ENCODE measurements at places on chromosomes 1 and 21. TPM values are rescaled to one million over a fixed set of nuclear protein-coding genes. Genes with fewer than 3 reads are reported as not detected.

GRCh38 chr1:198620951-198621824 is 17.7 kb upstream of the PTPRC start:
- DNase-seq: peak; percentile 97

GRCh38 chr1:218451415-218451814 is 106.3 kb downstream of the TGFB2 start:
- DNase-seq: no peak

DNA sequence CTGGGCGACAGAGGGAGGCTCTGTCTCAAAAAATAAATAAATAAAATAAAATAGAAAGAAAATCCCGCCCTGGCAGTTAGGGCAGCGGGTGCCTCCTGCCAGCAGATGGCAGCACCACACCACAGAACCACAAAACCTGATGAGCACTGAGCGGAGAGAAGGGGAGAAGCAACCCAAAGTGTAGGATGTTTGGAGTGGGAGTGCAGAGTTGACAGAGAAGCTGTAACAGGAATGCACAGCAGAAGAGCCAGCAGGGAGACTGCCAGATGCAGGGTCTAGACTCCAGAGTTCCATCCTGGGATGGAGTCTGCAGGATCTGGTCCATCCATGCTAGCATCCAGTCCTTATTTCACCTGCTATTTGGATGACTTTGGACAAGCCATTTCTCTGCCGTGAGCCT is 29.7 kb upstream of the KIRREL1 start:
- peak; percentile 89 for DNase-seq

GRCh38 chr1:177741476-177741875 is 228.4 kb downstream of the SEC16B start:
- no peak for DNase-seq

DNA sequence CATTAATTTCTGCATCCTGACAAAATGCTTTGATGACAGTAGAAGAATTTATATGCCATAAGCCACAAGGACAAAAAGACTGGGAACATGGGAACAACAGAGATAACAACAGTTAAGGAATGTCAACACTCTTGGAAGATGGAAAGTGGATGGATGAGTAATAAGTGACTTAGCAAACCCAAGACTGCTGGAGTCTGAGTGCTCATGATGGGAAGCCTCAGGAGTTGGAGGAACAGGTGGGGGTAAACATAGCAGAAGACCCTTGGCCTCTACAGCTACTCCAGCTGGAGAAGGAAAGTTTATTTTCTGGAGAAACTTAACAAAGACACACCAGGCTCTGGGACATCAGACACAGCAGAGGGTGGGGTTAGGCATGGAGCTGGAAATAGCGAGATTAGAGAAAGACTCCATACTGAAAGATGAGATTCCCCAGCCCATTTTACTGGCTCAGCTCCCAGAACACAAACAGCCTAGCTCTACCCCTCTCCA is 13.6 kb downstream of the G0S2 start:
- no peak for DNase-seq

DNA sequence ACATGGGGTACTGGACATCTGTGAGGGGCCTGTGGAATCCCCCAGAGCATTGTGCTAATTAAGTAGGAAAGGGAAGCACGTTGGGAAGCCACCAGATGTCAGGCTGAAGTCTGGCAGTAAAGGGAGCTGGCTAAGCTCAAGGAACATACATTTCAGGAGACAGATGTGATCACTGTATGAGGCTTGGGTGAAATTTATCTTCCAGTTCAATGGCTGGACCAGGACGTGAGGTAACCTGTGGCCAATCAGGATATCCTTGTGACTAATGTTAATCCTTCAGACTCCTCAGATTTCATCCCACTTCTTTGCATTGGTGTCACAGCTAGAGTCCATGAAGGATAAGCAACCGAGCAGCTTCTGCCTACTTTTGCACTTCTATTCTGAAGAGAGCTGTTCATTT is 110.2 kb upstream of the APP start:
- no peak for DNase-seq

DNA sequence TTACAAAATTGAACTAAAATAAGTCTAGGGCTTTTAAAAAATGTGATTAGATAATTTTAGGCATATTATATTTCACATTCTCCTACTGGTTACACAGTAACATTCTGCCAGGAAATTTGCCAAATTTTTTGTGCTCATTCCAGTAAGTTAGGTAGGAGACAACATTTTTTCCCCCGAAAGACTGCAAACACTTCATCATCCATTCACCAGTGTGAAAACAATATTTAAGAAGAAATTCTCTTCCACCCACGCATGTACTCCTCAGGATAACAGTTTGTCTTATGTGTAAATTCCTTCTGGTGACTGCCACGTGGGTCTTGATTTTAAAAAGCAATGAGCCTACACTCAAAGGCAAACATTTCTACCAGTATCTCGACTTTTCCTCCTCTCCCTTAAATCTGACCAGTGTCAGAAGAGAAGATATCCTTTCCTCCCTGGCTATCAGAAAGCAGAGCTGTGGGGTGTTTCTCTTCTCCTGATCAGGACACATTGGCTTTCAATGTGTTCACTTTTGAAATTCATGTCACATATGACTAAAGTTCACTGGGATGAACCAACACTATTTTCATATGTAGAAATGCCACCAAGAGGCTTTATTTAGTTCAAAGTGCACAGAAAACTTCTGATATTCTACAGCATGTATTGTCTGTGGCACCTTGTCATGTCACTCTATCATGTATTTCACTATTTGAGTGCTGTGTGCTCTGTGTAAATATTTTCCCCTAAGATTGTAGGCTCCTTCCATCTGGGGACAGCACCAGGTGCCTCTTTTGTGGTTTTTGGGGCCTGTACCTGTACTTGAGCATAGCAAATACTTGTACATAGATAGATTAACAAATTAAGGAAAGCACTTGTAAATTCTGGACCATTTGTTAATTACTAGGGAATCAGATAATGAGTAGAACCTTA is 38.6 kb downstream of the LHX9 start:
- no peak for DNase-seq

DNA sequence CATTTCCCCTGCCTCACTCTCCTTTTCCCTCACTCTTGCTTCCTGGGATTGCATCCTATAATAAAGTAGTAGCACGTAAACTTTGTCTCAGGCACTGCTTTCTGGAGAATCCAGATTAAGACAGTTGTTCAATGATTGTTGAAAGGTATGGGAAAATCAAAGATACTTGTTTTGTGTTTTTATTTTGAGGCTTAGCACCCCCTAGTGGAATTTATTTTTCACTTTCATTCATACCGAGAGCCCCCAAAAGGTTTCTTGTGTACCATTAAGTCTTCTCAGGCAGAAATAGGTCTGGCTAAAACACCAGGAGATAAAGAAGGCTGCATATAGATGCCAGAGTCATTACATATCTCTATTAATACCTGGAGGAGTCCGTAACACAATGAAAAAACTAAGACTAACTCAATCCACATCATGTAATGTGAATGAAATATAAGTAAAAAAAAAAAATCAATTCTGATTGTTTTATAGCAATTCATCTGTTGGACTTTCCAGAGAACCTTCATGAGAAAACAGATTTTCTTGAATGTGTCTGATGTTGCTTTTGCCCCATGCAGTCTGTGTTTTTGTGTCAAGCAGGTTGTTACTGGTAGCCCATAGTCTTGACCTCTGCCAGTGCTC is 103.5 kb downstream of the RPE65 start:
- peak; percentile 62 for DNase-seq

DNA sequence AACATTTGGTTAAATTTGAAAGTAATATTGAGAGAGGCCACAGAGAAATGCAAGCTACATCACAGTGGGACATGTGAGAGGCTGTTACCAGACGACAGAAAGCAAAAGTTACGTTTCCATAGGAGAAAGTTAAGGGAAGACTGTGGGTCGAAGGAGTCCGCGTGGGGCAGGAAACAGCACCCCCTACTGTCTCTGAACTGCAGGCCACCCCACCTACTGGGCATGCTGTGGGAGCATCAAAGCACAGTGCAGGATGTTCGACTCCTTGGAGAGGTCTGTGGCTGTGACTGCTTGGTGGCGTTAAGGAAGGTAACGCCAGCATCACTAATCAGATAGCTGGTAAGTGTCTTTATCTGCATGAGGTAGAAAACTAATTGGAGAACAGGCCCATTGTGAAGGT is 123.9 kb downstream of the PTBP2 start:
- DNase-seq: peak; percentile 83

- DNase-seq: peak; percentile 83
Observed at GRCh38 chr1:29120947-29121485, 2.7 kb downstream of the TMEM200B start.

CRNN gene
- total RNA-seq: not detected

GJA5 gene
- total RNA-seq: not detected

DVL1 gene
- 36.0 TPM for total RNA-seq

Measured in Karpas-422 (cell line).